Muscle of leg (tissue), 16 donors: ENCODE measurements at places on chromosomes 7 and 10.
A peak's percentile ranks its signal among the peaks of the same experiment; 100 is the strongest.

DNA sequence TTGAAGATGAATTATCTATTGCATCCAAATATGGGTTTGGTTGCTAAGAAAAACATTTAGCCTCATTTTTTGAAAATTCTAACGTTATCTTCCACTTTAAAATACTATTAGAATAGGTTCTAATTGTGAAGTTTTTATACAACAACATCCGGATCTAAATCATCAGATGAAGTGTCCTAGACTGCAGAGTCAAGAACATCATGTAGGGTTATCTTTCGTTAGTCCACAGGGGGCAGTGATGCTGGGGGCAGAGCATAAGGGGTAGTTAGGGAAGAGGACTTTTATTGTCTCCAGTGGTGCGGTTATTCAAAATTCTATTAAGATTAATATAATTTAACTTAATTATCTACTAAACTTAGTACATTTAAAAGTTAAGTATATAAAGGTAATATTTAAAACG lies 990.6 kb upstream of the PHF14 start:
- no peak for DNase-seq

DNA sequence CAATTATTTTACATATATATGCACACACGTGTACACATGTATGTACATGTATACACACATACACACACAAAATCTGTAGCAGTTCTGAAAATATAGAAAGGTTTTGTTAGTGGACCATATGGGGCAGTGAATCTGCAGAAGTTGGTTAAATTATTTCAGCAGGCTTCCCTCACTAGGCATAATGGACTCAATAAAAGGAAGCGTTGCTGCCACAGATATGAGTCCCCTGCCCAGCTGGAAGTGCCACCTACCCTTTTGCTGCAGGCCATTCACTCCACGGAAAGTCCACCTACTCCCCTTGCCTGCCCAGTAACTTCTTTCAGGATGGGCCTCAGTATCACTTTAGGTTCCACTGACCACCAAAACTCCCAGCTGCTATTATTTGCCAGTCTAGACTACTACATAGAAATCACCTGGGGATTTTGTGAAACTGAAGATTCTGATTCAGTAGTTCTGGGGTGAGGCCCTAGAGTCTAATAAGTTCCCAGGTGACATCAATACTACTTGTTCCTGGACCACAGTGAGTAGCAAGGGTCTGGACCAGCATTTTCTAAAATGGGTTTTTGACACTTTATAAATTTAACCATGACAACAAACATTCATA lies 29.3 kb upstream of the CROT start:
- DNase-seq: no peak

- DNase-seq: no peak
Measured at GRCh38 chr7:156790264-156790663, 102.7 kb downstream of the LMBR1 start.

DNA sequence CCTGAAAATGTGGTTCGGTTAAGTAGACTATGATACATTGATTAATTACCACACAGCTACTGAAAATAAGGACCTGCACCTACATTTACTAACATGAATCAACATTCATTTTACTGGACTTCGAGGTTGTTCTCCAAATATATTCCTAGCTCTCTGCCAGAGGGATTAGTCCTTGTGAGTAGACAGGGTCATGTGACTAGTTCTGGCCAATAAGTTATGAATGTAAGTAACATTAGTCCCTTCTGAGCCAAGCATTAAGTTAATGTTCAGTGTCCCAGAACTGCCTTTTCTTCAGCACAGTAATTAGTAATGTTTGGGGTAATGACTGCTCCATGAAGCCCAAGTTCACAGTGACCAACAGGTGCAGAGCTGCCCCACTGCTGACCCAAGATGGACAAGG lies 9.2 kb downstream of the ITIH5 start:
- DNase-seq: peak; percentile 32

DNA sequence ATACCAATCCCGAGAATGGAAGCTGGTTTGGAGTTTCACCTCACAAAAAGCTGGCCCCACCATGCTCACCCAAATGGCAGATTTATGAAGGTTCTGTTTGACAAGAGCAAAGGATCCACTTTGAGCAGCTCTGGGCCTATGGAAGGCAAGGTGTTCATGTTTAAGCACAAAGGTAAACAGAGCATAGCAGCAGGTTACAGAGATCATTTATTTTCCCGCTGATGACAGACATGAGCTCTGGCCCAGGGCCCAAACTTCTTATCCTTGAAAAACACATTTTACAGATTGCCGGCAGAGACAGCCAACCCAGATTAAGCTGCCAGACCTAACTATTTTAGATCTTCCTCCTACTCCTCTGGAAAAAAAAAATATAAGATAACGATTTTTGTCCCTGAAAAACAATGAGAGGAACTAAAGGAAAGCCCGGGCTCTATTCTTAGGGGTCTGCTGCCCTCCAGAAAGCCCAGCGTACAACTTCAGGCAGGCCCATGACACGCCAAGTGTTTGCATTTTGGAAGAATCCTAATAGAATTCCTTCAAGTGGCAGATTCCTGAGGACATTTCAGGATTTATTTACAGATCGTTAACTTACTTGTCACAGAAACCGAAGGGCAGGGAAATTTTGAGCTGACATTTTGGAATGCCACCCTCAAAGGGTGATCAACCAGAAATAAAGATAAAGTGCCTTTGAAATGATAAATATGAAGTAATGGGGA lies 40.0 kb downstream of the SYPL1 start:
- peak; percentile 43 for DNase-seq

DNA sequence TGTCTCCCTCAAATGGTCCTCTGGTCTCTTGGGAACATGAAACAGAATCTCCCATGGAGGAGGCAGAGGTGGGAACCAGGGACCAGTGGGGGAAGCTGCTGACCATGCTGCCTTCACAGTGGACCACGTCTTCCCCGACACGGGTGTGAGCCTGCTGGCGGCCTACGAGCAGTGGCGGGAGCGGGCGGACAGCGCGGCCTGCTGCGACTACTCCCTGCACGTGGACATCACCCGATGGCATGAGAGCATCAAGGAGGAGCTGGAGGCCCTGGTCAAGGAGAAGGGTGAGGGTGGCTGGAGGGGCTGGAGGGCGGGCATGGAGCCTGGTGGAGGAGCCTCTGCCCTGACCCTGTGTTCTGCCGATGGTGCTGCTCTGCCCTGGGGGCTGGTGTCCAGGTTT lies 8.0 kb downstream of the DPYSL4 start:
- no peak for DNase-seq
